ENCODE measurements at places on chromosomes 6 and 20.

- no peak for DNase-seq
These were observed 111.8 kb downstream of the EDN3 start for GRCh38 chr20:59412181-59412580.

GRCh38 chr6:69758214-69758613 is 38.6 kb downstream of the LMBRD1 start:
- DNase-seq, result no peak

GRCh38 chr6:1130709-1131108 is 181.2 kb upstream of the FOXQ1 start:
- DNase-seq, result no peak

- DNase-seq, result no peak
These were observed 60.3 kb downstream of the ME1 start for GRCh38 chr6:83370567-83370966.

DNA sequence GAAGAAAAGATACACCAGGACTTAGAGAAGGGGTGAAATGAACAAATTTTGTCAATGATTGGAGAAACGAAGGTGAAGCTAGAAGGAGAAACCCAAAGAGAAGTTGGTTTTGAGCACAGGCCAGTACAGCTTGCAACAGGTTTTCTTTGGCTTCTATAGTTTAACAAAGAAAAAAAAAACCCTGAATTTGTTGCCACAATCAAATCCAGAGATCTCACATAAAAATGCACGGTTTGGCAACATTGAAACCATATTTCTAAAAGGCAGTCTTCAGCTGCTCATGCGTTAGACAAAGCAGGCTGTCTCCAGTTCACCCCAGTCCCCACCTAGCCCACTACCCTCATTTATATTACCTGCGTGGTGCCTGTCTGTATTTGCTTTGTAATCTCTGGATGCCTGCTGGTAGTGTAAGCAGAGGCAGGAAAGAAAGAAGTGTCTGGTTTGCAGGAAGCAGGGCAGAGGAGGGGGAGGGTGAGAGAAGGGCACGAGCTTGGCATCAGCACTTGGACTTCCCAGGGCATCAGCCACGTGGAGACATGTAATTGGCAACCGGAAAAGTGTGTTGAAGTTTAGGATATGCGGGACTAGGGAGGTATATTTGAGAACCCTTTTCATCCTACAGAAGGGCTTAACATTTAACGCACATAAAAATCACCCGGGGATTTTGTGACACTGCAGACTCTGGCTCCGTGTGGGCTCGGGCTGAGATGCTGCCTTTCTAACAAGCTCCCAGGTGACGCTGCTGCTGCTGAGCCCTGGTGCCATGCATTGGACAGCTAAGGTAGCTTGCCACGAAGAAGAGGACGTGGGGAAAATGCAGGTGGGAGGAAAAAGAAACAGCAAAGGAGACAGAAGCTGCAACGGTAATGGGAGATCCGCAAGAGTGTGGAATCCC is 14.4 kb downstream of the PFDN4 start:
- no peak for DNase-seq

- DNase-seq, result no peak
These were observed 12.4 kb downstream of the ADGRF5 start for GRCh38 chr6:46909371-46909770.

Measured in activated CD8-positive, alpha-beta memory T cell treated with anti-CD3 and anti-CD28 coated beads for 4 hours (primary cell).